IMR-90 (cell line): ENCODE measurements at places on chromosomes 1 and 21. TPM values are rescaled to one million over a fixed set of nuclear protein-coding genes. Genes with fewer than 3 reads are reported as not detected.

CLDN14 gene
- polyA plus RNA-seq = not detected in 2 replicates

DNA sequence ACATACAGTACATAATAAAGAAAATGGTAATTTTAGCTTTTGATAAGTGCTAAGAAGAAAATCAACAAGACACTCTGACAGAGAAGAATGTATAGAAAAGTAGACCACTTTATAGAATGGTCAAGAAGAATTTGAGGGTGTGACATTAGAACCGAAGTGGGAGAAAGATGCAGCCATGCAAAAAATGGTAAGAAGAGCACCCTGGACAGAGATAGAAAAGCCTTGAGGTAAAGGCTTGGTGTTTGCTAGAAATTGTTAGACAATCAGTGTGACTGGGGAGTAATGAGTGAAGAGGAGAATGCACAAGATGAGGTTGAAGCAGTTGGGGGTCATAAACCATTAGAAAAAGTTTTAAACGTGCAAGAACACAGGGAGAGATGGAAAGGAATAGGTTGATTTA is 23.5 kb downstream of the MAEL start:
- DNase-seq = no peak

- DNase-seq = no peak
These were observed 80.5 kb downstream of the PRKAB2 start for GRCh38 chr1:147091801-147092200.

- no peak for DNase-seq
These were observed 122.6 kb downstream of the NTNG1 start for GRCh38 chr1:107263291-107263915.

- DNase-seq = no peak
These were observed 1065.6 kb upstream of the TMPRSS15 start for GRCh38 chr21:19468991-19469715.

DNA sequence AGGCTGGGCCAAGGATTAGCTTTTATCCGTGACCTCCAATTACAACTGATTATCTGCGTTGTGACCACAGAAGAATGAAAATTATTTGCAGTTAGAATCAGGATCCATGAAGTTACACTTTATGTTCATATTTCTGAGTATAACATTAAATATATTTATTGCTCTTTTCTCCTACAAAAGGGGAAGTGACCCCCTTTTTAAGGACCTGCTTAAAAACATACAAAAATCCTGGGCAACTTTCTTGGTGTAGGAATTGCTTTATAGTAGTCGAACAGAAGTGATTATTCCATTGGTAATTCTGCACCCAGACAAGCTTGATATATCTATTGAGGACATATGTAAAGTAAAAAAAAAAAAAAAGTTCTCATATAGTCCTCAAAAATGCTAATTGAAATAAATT is 208.7 kb downstream of the MRPL39 start:
- no peak for DNase-seq

GRCh38 chr1:61301824-61302657 is 219.7 kb downstream of the NFIA start:
- peak; percentile 80 for DNase-seq
